ENCODE measurements at places on chromosomes 11 and 22.

GRCh38 chr11:65432686-65433582 is 10.3 kb downstream of the NEAT1 start:
- DNase-seq: no peak

- no peak for DNase-seq
Observed at GRCh38 chr11:62917906-62918502, 3.2 kb downstream of the CHRM1 start.

DNA sequence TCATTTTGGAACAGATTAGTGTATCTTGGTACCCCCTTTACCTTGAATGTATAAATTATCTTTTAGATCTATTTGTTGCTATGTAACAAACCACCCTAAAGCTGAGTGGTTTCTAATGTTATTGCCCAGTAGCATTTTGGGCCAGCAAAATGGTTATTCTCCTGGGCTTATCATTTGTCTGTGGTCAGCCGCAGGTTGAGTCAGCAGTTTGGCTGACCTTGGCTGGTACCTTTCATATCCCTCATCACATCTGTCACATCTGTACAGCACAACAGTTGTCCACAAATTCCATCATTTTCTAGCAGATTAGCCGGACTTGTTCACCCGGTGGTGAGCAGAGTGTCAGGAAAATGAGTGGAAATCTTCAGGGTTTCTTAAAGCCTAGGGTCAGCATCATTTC is 588.5 kb upstream of the ARHGAP42 start:
- DNase-seq: no peak

GRCh38 chr11:112778877-112779266 is 182.3 kb upstream of the NCAM1 start:
- no peak for DNase-seq

DNA sequence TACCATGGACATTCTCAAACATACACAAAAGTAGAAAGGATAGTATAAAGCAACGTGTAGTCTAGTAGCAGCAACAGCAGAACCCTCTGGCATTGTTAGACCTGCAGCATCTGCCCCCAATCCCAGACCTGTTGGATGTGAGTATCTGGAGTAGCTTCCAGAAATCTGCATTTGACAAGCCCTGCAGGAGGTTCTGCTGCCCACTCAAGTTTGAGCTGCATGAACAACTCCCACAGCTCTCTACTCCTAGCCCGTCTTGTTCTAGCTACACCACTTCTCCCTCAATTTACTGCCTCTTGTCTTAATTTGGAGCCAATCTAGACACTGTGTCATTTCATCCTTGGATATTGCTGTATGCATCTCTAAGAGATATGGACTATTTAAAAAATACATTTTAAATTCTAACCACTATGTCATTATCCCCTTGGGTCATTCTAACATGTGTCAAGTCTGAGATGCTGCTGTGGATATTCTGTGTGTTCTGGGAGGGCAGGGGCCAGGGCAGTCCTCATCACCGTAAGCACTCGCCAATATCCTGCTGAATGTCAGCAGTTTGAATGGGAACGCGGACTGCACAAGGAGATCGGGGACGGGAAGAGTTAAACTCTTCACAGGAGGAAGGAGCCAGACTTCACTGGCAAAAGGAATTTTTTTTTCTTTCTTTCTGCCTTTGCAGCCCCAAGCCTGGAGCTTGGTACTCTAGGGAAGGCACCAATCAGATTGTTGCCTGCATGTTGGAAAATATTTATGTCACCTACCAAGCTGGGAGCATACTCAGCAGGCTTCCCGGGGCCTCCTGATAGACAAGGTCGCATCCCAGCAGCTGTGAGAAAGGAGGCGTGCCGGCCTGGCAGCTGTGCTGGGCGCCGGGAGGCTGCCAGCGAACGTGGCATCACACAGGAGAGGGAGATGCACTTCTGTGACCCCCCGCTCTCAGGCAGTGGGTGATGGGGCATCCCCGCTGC is 429.0 kb downstream of the MIAT start:
- DNase-seq: no peak

- DNase-seq: no peak
Observed at GRCh38 chr11:72368339-72368738, 66.0 kb downstream of the CLPB start.

- no peak for DNase-seq
Observed at GRCh38 chr11:125373426-125374391, 122.4 kb downstream of the FEZ1 start.

- no peak for DNase-seq
Observed at GRCh38 chr11:14861680-14862079, 30.4 kb downstream of the CYP2R1 start.

GRCh38 chr11:95095858-95096587 is 6.4 kb downstream of the ENDOD1 start:
- no peak for DNase-seq

- no peak for DNase-seq
Observed at GRCh38 chr22:24444729-24445466, 17.5 kb downstream of the ADORA2A start.
